DMS153 (cell line): ENCODE measurements at places on chromosomes 5 and 9.
A peak's percentile ranks its signal among the peaks of the same experiment; 100 is the strongest.

- no peak for DNase-seq
Measured at GRCh38 chr9:136432591-136432990, 7.1 kb downstream of the INPP5E start.

- DNase-seq = peak; percentile 42
Measured at GRCh38 chr5:54646356-54647101, 129.0 kb downstream of the SNX18 start.

GRCh38 chr5:73591698-73592501 is 26.4 kb downstream of the UTP15 start:
- DNase-seq = no peak

- DNase-seq = no peak
Measured at GRCh38 chr5:41787265-41787664, 83.0 kb downstream of the OXCT1 start.

GRCh38 chr5:132090107-132090506 is 16.5 kb downstream of the CSF2 start:
- no peak for DNase-seq

GRCh38 chr5:78243639-78244038 is 50.9 kb downstream of the AP3B1 start:
- DNase-seq = no peak

GRCh38 chr5:35089334-35090314 is 41.9 kb upstream of the AGXT2 start:
- no peak for DNase-seq

DNA sequence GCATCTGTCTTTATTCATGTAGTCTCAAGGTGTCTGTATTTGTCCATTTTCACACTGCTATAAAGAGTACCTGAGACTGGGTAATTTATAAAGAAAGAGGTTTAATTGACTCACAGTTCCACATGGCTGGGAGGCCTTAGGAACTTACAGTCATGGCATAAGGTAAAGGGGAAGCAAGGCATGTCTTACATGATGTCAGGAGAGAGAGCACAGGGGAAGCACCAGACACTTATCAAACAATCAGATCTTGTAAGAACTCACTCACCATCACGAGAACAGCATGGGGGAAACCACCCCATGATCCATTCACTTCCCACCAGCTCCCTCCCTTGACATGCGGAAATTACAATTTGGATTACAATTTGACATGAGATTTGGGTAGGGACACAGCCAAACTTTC is 44.2 kb downstream of the NLN start:
- no peak for DNase-seq

GRCh38 chr5:160960592-160960991 is 108.6 kb upstream of the ATP10B start:
- DNase-seq = no peak

DNA sequence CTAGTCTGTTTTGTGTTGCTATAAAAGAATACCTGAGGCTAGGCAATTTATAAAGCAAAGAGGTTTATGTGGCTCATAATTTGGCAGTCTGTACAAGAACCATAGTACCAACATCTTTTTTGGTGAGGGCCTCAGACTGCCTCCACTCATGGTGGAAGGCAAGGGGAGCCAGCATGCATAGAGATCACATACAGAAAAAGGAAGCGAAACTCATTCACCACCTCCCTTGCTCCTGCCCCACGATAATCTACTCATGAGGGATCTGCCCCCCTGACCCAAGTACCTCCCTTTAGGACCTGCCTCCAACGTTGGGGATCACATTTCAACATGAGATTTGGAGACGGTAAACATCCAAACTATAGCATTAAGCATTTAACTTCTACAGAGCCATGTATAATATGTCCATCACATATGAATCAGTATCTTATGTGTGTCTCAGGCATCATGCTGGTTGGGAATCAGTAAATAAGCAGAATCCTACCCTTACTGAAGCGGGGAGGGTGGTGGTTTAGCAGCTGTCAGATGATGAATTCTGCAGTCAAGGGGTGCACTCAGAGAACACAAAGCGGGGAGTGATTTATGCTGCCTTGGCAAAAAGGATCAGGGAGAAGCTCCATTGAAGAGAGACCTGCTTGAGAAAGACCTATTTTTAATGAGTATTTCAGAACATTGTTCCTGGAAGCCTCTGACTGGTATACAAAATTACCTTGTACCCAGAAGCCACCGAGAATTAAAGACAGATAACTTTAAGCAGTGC is 34.8 kb downstream of the HMGXB3 start:
- DNase-seq = no peak

GRCh38 chr9:97694769-97695168 is 2.4 kb downstream of the XPA start:
- DNase-seq = no peak

DNA sequence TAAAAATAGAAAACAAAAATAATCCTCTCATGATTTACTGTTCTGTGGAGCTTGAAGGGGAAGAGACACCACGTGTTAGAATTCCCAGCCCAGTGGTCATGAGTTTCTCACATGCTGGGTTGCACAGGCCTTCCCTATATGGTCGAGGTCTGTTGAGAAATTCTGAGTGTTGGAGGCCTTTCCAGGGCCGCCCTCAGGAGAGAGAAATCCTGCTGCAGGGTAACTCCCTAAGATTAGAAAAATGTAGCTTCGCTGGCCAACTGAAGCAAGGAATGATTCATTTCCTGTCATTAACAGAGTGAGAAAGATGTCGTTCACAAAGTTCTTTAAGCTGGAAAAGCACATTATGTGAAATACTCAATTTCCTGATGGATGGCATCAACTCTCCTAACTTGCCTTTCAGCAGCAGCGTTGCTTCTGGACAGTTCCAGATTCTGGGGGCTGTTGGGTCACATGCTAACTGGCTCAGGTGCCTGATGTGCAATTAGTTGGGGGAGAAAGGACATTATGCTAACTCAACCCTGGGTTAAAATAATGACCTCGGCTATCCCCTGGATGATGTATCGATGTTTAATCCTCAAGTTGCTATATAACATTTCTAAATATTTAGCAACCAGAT is 104.8 kb upstream of the CD180 start:
- no peak for DNase-seq

DNA sequence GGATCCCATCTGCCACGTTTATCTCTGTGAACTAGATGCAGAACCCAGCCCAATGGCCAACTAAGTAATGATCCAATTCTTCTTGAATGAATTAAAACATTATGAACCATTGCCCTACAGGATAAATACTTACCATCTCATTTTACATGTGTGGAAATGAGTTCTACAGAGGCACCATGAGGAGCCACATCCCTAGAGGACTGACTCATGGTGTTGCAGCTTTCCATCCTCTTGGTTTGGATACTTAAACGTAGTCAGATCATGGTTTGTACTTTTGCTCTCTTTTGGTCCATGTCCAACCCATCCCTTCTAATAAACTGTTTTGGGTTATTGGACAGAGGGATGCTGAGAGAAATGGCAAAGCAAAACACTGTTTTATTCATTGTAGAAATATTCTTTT is 484.8 kb downstream of the EBF1 start:
- DNase-seq = no peak

- no peak for DNase-seq
Measured at GRCh38 chr9:38662763-38663593, 42.6 kb upstream of the ANKRD18A start.

- DNase-seq = peak; percentile 82
Measured at GRCh38 chr5:139560752-139561654, at the start of gene UBE2D2. Gene UBE2D2 (plus strand): TSS chr5:139561339. CDS start chr5:139561792, 453 bp downstream.

GRCh38 chr5:142726188-142726731 is 40.4 kb upstream of the FGF1 start:
- DNase-seq = no peak

DNA sequence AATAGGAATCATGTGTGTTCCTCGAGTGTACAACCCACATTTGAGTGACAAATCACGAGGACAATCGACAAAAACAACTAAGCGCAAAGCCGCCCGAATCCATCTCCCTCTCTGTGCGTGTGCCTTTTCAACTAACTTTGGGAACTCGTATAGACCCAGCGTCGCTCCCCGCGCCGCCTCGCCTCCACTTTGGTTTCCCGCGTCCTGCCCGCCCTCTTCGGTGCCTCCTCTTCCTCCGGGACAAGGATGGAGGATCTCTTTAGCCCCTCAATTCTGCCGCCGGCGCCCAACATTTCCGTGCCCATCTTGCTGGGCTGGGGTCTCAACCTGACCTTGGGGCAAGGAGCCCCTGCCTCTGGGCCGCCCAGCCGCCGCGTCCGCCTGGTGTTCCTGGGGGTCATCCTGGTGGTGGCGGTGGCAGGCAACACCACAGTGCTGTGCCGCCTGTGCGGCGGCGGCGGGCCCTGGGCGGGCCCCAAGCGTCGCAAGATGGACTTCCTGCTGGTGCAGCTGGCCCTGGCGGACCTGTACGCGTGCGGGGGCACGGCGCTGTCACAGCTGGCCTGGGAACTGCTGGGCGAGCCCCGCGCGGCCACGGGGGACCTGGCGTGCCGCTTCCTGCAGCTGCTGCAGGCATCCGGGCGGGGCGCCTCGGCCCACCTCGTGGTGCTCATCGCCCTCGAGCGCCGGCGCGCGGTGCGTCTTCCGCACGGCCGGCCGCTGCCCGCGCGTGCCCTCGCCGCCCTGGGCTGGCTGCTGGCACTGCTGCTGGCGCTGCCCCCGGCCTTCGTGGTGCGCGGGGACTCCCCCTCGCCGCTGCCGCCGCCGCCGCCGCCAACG is at the start of gene GPR150:
Gene GPR150 (plus strand): TSS at position 58 of the 840 bp plus-strand sequence. CDS start 189 bp downstream, at position 247.
- peak; percentile 2 for DNase-seq

DNA sequence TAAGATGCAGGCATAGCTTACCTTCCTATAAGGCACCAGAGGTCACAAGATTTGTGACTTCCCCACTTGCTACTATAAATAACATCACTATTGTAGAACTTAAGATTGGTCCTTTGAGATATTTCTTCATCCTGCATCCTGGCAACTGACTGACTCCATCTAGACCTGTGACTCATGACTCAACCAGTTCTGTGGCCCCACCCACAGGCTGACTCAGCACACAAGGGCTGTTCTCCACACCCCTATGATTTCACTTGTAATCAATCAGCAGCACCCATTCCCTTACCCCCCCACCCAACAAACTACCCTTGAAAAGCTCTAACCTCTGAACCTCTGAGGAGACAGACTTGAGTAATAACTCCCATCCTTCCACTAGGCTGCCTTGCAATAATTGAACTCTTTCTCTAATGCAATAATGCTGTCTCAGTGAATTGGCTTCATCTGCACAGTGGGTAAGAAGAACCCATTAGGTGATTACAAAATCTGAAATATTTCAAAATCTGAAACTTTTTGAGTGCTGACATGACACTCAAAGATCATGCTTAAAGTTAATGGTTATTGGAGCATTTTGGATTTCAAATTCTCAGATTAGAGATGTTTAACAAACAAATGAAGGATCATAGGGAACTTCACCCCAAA is 296.7 kb downstream of the ARL15 start:
- DNase-seq = no peak

- peak; percentile 37 for DNase-seq
Measured at GRCh38 chr5:16588434-16589214, 28.2 kb downstream of the RETREG1 start.

GRCh38 chr5:16787278-16787677 is 148.8 kb downstream of the MYO10 start:
- no peak for DNase-seq

GRCh38 chr9:71680189-71680980 is 87.9 kb downstream of the CEMIP2 start:
- no peak for DNase-seq

DNA sequence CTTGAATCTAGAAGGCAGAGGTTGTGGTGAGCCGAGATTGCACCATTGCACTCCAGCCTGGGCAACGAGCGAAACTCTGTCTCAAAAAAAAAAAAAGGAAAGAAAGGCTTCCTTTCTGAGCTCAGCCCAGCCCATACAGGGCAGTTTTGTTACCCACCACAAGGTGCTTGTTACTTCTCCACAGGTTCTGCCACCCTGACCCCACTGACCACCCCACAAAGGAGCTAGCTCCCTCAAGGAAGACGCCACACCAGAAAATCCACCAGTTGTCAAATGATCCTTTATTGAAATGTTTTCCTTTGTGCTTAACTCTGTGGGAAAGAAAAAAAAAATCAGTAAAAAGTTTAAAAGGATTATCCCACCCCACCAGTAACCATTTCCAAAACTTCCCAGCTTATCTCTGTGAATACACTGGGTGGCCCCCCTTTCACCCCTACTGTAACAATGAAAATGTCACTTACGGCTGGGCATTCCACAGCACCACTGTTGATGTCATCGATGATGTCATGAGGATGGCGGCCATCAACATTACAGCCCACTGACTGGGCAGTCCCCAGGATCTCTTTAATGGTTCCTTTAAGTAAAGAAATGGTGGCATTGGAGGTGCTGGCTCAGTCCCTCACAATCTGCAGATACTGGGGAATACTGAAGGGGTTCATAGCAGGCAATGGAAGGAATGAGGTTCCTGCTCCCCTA is 3.6 kb downstream of the RPL12 start:
- no peak for DNase-seq
